Activated naive CD8-positive, alpha-beta T cell treated with anti-CD3 and anti-CD28 coated beads, Interleukin-2, amount 50 U/mL, for 24 hours (primary cell): ENCODE measurements at places on chromosomes 4 and X.

DNA sequence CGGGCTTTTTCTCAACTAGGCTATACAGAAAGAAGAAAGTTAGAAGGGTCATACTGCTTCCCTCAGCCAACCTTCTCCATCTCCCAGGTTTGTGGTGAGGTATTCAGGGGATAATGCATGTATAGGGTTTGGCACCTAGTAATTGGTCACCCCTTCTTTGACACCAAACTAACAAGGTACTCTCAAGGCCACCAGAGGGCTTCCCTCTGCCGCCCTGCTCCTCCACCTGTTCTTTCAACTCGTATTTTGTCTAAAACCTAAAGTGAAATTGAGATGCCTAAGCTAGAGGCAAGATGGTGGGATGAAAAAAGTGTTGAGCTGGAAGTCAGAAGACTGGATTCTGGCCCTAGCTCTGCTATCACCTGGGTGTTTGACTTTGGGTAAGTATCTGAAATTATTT, 22.0 kb downstream of the CT47C1 start:
- no peak for DNase-seq

GRCh38 chr4:41209187-41209586, 5.2 kb downstream of the APBB2 start:
- no peak for DNase-seq

DNA sequence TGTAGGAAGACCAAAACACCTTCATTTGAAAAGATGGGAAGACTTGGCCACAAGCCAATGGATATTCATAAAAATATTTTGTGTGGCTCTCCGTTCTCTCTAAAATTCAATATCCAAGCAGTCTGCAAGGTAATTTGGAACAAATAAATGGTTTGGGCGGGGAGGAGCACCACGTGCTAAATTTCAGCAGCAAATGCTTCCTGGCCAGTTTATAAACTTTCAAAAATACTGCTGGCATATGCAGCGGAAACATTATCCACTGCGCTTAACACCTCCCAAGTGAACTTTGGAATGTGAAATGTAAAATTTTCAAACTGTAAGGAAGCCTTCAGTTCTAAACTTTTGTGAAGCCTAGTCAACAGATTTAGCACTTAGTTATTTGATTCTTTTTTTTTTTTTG, 191.0 kb downstream of the NSUN7 start:
- DNase-seq = no peak

DNA sequence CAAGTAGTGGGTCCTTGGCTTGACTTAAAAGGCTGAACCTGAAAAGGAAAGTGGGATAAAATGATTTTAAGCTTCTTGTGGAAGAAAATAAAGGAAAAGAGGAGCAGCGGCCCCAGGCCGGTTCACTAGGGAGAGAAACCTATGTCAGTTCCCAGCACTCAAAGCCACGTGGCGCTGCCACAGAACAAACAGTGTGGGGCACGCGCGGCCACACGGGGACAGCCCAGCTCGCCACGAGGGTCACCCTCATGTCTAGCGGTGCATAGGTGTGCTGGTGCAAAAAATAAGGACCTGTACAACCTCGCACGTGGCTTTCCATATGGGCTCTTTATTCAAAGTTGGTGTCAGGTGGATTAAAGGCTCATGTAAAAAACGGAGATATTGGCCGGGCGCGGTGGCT, 17.1 kb downstream of the MSANTD1 start:
- DNase-seq = no peak

DNA sequence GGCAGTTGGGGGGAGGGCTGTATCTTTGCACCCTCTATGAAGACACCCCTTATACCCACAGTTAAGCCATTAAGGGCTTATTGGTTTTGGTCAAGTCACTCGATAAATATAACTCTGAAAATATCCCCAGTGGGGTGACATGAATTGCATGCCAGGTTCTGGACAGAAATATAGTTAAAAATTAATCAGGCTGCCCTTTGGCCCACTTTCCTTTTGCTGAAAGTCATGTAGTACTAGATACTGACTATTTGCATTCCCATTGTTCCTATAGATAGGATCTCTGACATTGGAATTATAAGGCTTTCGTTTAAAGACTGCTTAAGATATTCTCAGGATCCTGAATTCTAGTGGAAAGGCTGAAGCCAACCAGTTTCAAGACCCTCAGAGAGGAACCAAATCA, 43.5 kb upstream of the LAMP2 start:
- no peak for DNase-seq

DNA sequence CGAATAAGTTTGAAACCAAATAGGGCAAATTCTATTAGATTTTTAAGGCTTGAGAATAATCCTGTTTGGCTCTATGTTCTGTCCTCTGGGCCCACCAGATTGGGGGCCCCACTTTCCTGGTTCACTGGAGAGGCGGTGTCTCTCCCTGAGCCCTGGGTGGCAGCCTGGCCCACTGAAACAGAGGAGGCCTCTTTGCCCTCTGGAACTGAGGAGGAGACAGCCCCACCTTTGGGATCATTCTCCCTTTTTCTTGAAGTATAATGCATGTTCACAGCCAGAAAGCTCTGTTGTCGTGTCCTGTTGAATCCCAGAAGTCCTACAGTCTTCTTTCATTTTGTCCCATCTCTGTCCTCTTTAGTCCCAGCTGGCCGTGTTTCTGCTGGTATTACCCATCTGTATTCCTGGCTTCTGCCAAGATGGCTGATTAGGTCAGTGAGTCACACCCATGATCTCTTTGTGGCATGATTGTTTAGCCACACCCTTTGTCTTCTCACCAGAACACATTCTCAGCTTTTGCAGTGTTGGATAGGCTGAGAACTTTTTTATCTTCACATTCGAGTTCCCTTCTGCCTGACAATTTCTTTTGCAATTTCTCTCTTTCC, 8.1 kb upstream of the TBC1D25 start:
- DNase-seq = no peak

- DNase-seq = no peak
Observed at GRCh38 chr4:151671541-151672059, 89.2 kb downstream of the GATB start.

- no peak for DNase-seq
Observed at GRCh38 chr4:82797040-82797404, 1.6 kb downstream of the SCD5 start.

GRCh38 chrX:12984603-12985319, 9.9 kb downstream of the TMSB4X start:
- DNase-seq = peak; percentile 49

GRCh38 chr4:110787109-110787508, 164.2 kb upstream of the PITX2 start:
- no peak for DNase-seq

DNA sequence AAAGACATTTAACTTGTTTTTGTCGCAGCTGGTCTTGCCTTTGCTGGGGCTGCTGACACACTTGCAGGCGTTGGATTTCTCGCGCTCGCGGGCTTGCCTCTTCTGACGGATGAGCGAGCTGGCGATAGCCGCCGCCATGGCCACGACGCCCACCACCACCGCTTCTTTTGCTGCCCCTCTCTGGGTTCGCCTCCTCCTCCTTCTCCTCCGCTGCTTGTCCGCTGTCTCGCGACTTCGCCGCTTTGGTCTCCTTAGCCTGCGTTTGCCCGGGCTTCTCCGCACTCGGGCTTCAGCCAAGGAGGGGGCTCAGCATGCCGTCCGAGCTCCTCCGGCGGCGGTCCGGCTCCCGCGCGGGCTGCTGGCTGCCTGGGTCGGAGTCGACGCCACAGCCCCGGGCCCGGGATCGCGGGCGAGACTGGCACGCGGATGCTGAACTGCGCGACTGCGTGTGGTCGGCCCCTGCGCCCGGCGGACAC, 613 bp downstream of the FGF13 start:
- no peak for DNase-seq

- DNase-seq = no peak
Observed at GRCh38 chrX:19955306-19955705, 35.6 kb downstream of the BCLAF3 start.

DNA sequence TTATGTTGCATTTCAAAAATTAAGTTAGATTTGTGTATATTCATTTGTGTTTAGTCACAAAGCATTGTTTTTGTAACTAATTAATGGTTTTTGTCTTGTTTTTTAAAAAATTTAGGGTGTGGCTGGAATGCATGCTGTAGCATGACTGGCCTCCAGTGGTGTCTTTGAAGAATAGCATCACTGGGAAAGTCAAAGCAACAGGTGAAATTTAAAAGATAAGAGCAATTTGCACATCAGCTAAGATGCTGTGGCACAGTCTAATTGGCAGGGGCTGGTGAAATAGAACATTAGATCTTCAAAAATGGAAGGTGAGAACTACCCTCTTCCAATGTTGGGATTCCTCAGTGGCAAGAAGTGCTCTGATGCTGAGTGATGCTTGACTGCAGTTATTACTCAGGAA, 45.3 kb downstream of the ANK2 start:
- no peak for DNase-seq

GRCh38 chrX:20527558-20528011, 260.9 kb upstream of the RPS6KA3 start:
- no peak for DNase-seq

- no peak for DNase-seq
Observed at GRCh38 chr4:25702848-25703247, 47.2 kb downstream of the SLC34A2 start.
